ENCODE measurements at places on chromosomes 2 and 18.

DNA sequence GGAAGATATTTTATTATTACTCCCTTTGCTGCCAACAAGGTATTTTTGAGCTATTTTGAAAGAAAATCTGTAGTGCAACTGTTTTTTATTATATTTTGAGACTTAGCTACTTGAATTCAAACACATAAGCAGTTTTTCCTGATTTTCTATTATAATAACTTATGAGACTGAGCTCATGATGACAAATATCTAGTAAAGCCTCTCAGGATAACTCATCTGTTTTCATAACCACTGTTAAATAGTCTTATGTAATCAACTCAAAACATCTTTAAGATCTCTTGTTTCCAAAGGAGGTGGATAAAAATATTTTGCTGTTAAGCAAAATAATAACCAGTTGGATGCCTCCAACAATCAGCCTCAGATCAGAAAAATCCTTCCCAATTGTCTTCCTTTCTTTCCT, 21.9 kb upstream of the PPP1CB start:
- DNase-seq: no peak

DNA sequence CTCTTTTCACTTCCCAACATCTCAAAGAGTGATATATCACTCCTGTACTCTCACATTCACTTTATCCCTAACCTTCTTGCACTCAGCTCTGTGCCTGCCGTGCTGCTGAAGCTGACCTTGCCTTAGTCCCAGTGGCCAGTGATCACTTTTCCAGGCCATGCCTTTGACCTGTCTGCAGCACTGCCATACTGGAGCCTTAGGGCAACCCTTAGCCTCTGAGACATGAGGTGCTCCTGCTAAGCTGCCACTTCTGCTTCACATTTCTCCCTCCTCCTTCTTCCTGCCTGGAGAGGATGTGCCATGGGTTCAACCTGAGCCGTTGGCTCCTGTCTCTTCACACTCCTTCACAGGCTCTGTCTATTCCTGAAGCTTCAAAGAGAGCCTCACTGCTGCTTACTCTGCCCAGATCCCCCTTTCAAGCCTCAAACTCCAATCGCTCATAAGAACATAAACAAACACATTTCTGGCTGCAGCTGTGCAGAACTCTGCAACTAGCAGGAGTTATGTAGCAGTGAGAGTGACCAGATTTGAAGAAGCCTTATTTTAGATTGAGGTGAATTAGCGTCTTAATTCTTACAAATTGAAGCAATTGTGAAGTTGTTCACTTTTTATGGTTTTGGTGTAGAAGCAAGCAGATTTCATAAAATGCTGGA, 716.2 kb upstream of the FANCL start:
- no peak for DNase-seq

GRCh38 chr2:43006834-43007543, 214.6 kb upstream of the HAAO start:
- no peak for DNase-seq

GRCh38 chr18:32381761-32382160, 88.9 kb downstream of the GAREM1 start:
- no peak for DNase-seq

DNA sequence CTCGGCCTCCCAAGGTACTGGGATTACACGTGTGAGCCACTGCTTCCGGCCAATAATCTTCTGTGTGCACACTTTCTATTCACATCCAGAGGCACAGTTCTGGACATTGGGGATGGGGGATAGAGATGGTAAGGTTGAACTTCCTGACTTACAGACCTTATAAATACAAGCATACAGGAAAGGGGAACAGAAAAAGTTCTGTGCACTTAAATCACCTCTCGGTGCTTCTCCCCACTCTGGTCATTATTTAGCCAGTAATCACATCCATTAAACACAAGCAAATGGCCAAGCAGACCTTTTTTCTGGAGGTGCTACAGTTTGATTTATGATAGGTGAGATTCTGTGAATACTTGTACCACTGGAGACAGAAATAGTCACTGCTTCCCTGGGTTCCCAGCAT, 110.6 kb downstream of the CRIM1 start:
- no peak for DNase-seq

- DNase-seq: no peak
Observed at GRCh38 chr2:124027182-124027581, 2.1 kb downstream of the CNTNAP5 start.

Data from stimulated activated CD4-positive, alpha-beta T cell treated with anti-CD3 and anti-CD28 coated beads, TNF-alpha, amount 100 ng/mL, for 4 hours (primary cell).